Stimulated activated CD4-positive, alpha-beta T cell treated with anti-CD3 and anti-CD28 coated beads, Interleukin-12 subunit alpha, Interleukin-12 subunit beta, amount 100 ng/mL, for 48 hours (primary cell): ENCODE measurements at places on chromosomes 5 and 9.

DNA sequence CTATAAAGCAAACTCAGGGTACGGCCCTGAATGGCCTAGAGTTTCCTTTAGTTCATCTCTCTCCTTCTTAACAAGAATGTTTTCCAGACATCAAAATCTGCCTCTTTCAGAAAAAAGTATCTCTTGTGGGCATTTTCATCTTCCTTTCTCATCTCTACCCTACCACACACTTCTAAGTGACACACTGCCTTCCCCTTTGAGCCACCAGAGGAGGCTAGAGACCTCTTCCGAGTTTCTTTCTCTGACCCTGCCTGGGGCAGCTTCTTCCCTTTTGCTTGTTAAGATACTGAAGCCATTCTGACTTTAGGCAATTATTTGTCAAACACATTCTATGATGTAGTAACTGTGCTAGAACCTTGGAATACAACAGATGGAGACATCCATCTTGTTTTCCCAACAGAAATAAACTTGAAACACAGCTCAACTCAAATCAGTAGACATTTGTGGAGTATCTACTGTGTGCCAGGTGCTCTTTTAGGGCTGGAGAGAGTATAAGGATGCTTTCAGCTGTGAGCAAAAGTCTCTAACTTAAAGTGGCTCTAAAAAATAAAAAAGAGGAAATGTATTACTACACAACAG, 8.6 kb upstream of the SV2C start:
- DNase-seq, result no peak

DNA sequence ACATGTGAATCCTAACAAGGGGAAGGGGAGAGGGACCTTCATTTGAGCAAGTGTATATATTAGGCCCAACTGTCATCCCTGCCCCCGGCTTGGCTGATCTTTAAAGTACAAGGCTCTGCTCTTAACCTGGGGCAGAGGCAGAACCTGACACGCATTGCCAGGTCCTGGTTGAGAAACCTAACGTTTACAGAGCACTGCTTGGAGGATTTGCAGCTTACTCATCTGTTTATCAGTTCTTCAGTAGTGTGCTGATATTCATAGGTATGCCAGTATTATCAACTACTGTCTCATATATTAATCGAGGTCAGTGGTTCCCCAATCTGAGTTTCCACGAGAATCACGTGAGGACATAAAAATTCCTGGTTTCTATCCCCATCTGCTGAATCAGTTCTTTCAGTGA, 50.4 kb downstream of the ACO1 start:
- no peak for DNase-seq

DNA sequence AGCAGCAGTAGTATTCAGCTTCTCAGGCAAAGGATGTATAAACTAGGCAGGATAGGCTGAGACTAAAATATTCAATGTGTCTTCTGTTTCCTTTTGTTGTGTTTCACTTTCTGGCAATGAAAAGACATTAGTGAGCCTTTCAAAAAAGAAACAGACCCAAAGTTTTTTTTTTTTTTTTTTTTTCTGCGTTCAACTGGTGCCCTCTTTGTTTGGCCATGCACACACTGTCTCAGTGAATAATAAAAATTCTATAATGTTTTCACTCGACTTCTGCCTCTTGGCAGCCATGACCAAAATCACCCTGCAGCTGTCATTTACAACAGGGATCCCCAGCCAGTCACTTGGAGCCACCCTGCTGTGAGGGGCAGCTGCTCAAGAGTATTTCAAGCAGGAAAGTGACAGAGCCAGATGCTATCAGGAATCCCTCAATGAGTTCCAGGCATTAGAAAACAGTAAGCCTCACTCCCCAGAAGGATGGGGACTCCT, 44.0 kb upstream of the MAN2A1 start:
- no peak for DNase-seq

DNA sequence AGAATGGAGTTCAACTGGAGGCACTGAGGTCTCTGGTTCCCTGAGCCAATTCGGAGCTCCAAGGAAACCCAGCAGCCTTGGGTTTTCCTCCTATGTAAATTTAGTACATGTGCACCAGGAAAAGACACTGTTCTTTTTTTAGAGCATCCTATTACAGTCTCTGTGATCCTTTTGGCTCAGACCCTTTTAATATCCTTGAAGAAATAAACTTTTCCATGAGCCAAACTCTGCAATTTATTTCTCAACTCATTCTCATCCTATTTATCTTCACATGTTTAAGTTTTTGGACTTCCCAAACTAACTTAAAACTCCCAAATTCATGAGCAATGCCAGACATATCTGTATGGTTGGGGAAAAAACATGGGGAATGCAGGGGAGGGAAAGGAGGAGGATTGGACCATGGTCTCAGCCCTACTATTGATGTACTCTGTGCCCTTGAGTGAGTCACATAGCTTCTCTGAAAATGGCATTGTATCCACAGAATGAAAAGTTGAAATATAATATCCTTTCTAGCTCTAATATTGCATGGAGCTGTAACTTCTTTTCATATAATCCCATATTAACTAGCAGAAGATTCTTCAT, 76.6 kb downstream of the PAPPA start:
- DNase-seq, result no peak

GRCh38 chr5:18068826-18069225, 434.6 kb downstream of the TAF11L14 start:
- no peak for DNase-seq

- DNase-seq, result no peak
Measured at GRCh38 chr5:43648499-43649124, 45.6 kb downstream of the NNT start.

GRCh38 chr5:143396353-143396940, 7.0 kb downstream of the NR3C1 start:
- DNase-seq, result no peak

GRCh38 chr9:128771094-128771721, 519 bp downstream of the ZER1 start:
- no peak for DNase-seq

- DNase-seq, result no peak
Measured at GRCh38 chr9:107138261-107138992, 144.7 kb upstream of the RAD23B start.

DNA sequence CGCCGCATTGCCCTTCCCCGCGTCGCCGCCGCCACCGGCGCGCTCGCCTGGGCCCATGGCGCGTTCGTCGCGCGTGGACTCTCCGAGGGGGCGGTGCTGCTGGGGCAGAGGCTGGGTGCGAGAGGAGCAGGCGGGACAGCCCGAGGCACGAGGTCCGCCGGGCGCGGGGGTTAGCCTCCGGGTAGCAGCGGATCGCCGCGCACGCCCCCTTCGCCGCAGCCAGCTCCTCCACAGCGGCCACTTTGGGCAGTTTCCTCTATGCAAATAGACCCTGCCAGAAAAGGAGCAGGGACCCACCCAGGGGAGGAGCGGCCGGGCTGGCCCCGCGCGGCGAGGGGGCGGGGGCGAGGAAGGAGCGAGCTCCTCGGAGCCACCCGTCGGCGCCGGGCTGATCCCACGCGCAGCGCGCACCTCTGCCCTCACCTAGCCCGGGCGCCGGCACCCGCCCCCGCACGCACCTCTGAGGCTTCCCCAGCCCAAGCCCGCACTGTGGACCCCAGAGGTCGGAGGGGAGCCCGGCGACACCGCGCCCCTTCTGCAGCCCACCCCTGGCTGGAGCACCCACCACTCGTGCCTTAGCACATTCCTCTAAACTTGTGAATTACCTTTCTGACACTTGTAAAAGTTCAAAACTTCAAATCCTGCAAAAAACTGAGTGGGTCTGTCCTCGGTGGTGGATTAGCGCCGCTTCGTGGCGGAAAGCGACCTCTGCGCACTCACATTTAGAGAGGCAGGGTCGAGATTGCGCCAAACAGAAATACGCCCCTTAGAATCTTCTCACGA, at the start of gene COL23A1:
Gene COL23A1, minus strand, starts transcription at position 253 of the 783 bp plus-strand sequence.
- DNase-seq, result peak; percentile 8

DNA sequence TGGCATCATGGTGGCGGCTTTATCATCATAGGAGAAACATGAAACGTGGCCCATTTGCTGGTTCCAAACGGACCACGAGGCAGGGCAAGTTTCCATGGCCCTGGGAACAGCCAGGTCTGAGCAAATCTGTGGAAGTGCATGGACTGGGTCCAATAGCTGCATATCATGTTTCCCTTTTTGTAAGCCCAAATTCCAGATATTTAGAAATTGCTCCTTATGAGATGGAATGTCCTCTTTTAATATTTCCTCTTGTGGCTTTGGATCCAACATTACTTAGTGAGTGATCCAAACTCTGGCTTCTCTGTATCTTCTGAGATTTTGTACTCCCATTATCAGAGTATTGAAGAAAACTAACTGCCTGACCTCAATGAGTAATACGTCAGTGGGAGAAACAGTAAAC, 79.8 kb upstream of the FBXL7 start:
- no peak for DNase-seq

DNA sequence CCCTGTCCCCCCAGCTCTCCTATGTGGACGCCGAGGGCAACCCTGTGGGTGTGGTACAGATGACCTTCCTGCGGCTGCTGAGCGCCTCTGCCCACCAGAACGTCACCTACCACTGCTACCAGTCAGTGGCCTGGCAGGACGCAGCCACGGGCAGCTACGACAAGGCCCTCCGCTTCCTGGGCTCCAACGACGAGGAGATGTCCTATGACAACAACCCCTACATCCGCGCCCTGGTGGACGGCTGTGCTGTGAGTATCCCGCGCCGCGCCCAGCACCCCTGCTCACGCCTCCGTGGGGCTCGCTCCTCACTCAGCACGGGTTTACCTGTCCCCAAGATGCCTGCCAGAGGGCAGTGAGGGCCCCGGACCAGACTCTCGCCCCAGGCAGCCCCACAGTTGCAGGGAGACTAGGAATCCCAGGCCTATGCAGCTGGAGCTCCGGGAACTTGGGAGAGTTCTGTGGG, 45.6 kb upstream of the FCN2 start:
- DNase-seq, result no peak

- DNase-seq, result no peak
Measured at GRCh38 chr9:750249-750967, 91.1 kb upstream of the DMRT1 start.

GRCh38 chr5:2797981-2798380, 46.5 kb upstream of the IRX2 start:
- no peak for DNase-seq

DNA sequence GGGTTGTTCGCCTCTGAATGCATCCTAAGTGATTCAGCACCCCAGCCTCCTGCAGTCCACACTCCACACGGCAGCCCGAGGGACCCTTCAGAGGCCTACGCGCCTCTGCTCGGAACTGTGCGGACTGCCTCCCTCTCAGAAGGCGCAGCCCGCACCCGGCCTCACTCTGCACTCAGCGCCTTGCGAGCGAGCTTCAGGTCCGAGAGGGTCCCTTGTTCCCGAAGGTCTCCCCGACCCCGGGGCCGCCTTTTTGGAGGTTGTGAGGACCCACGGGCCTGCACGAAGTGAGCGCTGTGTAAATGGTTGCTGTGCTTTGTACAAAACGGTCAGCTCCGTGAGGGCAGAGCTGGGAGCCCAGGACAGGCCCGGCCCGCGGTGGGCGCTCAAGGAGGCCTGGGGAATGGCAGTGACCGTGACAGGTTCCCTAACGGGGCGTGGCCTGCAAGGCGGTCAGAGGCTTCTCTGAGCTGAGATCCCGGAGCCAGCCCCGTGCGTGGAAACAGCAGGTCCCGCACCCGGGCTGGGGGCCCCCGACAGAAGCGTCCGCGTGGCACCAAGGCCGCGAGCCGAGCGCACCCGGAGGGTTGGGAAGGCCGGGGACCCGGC, 698 bp upstream of the CACNA1B start:
- no peak for DNase-seq

DNA sequence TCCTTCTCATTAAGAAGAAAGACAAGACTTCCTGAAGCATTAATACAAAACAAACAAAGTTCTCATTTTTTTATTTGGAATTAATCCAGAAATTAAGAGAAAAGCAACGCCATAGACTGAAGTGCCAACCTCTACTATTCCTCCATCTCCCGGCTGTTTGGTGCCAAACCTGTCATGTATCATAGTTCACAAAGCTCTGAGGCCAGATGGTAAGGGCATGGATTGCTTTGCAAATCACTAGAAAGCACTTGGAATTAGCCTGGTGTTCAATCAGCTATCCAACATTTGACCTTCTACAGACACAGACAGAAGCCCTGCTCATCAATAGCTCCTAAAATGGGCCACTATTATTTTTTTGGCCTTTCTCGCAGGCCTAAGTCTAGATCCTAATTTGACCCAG, 33.8 kb downstream of the HTR1A start:
- DNase-seq, result no peak

GRCh38 chr5:164041105-164041504, 535.7 kb downstream of the MAT2B start:
- DNase-seq, result no peak

GRCh38 chr9:136409557-136410455, 608 bp downstream of the ENTR1 start:
- DNase-seq, result no peak

GRCh38 chr9:133492061-133493021, 13.4 kb upstream of the SLC2A6 start:
- DNase-seq, result no peak

GRCh38 chr9:105290954-105291353, 46.5 kb downstream of the SLC44A1 start:
- DNase-seq, result no peak

- peak; percentile 59 for DNase-seq
Measured at GRCh38 chr5:159515909-159516415, 185.7 kb upstream of the IL12B start.

GRCh38 chr9:73216100-73216499, 64.4 kb downstream of the ANXA1 start:
- DNase-seq, result no peak

DNA sequence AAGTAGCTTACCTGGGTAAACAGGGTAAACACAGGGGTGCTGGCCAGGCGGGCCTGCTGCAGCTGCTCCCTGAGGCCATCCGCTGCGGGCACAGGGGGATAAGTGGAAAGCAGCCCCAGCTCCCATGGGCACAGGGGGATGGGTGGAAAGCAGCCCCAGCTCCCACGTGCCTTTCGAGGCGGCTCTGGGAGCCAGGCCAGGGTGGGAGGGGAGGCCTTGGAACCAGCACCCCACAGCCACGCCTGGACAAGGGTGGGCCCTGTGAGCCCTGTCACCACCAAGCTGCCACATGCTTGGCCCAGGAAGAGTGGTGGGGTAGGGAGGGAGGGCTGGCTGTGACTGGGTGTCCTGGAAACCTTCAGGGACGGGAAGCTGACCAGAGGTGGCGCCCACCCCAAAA, 7.8 kb upstream of the CARD9 start:
- DNase-seq, result no peak

- DNase-seq, result no peak
Measured at GRCh38 chr5:155418960-155419579, 405.5 kb downstream of the KIF4B start.

DNA sequence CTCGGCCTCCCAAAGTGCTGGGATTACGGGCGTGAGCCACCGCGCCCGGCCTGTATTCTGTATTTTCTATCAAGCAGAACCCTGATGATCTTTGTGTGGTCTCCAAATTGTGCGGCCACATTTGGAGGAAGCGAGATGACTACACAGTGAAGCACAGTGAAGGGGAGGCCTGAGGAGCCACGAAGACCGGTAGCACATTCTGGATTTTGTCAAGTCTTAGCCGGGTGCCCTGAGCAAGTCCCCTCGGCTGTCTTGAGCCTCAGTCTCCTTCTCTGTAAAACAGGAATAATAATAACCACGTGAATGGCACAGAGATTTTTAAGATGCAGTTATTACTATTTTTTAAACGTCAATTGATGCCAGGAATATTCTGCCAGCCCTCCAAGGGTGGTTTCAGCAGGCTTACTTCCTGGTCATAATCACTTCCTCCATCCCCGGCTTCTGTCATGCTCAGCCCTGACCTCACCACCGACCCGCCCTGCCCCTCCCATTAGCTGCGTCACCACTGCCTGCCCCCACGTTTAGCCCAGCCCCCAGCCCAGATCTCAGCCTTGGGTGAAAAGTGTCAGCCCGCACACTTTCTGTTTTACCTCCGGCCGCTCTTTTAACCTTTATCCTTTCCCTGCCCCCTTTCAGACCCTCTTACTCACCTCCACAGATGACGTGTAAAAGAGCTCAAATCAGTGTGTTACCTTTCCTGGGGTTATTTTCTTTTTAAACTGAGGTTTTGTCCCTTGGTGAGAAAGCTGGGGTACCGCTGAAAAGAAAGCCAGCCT, 27.0 kb upstream of the ERGIC1 start:
- peak; percentile 93 for DNase-seq
